ENCODE measurements at places on chromosomes 5 and 9.

- no peak for DNase-seq
These were observed 47.1 kb upstream of the ZNF354A start for GRCh38 chr5:178777520-178777919.

DNA sequence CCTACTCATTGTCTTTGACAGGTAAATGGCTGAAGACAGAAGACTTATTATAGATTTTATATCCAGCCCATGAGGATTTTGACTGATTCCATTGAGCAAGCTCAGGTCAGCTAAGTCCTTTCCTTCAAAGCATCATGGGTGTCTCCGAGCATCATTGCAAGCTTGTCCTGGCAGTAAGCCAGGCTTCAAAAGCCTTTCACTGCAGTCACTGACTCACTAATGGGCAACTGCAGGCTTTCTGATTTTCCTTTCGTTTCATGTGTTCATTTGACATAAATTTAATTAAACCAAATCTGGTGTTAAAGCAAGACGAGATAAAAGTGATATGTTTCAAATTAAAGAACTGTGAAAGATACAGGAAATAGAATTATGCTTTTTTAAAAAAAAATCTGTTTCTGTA, 426.2 kb downstream of the ANXA1 start:
- DNase-seq, result peak; percentile 76

DNA sequence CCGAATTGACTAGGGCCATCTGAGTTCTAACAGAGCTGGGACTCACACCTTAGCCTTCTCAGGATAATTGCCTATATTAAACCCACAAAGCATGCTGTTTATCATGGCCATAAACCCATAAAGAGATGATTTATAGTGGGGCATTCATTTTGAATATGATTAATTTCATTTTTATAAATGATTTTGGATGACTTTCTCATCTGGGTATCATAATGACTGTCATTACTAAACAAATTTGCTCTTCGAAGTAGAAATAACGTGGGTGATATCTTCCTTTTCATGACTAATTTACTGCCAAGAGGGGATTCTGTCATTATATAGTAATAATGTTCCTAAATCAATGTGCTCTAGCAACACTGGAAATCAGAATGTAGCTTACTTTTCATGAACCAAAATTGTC, 498.2 kb downstream of the CDH12 start:
- no peak for DNase-seq

DNA sequence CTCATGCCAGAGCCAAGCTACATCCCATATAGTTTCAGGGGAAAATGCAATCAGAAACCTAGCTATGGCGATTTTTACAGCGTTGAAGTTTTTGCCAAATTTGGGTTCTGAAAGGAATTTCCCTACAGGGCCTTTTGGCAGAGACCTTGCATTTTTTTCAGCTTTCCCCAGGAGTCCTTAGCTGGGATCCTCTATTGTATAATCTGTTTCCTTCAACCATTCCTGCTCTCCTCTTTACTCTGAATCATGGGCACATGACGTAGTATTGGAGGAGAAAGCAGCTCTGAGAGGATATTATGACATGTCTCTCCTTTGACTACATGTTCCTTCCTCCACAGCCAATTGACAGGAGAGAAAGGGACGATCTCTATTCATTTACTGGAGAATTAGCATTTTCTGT, 118.5 kb upstream of the ERCC6L2 start:
- DNase-seq, result peak; percentile 56

GRCh38 chr5:138685193-138685745, 68.0 kb upstream of the CTNNA1 start:
- peak; percentile 67 for DNase-seq

- DNase-seq, result no peak
These were observed 36.6 kb downstream of the BICD2 start for GRCh38 chr9:92727716-92728700.

GRCh38 chr5:157290156-157290980, 24.4 kb downstream of the CYFIP2 start:
- DNase-seq, result peak; percentile 66

- no peak for DNase-seq
These were observed 638.0 kb downstream of the IRX1 start for GRCh38 chr5:4233671-4234070.

GRCh38 chr5:124343451-124343867, 403.0 kb downstream of the ZNF608 start:
- DNase-seq, result peak; percentile 99

DNA sequence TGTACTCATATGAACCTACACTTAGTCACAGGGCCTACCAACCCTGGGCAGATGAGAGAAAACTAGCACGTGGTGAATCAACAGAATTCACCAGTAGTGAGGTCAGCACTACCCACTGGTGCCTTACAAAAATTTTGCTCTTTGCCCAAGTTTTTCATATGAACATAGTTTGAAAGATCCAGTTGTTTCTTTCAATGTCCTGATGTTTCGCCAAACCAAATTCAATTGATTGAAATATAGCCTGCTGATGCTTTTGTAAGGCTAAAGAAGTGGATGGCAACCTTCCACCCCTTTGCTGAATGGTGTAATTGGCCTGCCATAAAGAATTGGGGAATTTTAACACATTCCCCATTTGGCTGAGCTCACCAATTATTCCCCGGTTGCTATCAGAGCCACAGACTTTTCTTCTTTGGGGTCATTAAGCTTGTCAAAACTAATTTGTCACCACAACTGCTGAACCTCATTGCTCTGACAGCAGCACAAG, 339.2 kb downstream of the GLIS3 start:
- peak; percentile 56 for DNase-seq

GRCh38 chr5:96562614-96563013, 99.6 kb upstream of the CAST start:
- DNase-seq, result peak; percentile 60

DNA sequence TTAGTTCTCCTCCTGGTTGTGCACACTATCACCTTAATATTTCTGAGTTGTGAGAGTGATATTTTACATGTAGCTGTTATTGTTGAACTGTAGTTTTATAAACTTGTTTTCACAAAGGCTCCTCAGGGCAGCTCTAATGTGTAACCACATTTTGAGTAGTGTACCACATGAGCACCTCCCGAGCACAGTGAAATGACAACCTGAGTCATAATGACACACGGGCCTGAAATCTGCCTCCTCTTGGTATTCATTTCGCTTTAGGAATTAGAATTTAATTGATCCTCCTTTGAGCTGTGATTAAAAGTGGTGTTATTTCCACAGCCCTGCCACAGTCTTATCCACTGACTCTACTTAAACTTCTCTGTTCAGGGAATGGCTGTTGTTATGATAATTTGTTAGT, 7.9 kb downstream of the MTRR start:
- peak; percentile 71 for DNase-seq

GRCh38 chr5:163339148-163339547, 98.2 kb upstream of the CCNG1 start:
- DNase-seq, result no peak

DNA sequence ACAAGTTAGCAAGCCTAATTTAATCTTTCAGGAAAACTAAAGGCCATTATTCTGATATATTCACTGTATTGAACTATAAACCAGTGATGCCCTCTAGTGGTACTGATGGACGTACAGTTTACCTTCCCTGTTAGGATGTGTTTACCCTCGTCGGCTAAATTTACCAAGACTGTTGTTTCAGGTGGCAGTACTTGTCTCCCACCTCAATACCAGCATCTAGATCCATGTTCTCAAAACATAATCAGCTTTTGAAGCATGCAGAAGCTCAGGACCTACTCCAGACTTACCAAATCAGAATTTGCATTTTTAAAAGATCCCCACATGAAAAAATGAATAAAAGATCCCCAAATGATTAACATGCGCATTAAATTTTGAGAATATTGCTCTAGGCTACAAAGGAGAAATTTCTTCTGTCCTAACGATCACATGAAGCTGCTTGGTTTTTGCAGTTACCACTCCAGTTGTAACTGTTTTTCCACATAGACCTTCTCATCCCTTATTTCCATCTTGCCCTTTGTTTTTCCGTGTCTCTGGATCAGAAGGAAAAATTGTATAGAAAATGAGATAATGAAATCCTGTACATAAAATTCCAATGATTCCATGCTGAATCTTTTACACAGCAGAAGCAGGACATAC, 3.2 kb upstream of the BAAT start:
- DNase-seq, result peak; percentile 37

GRCh38 chr5:55929020-55929799, 65.6 kb downstream of the IL6ST start:
- DNase-seq, result no peak

- no peak for DNase-seq
These were observed 53.2 kb upstream of the KCNMB1 start for GRCh38 chr5:170442391-170442790.

- no peak for DNase-seq
These were observed 397.6 kb downstream of the RASEF start for GRCh38 chr9:82665324-82665723.

DNA sequence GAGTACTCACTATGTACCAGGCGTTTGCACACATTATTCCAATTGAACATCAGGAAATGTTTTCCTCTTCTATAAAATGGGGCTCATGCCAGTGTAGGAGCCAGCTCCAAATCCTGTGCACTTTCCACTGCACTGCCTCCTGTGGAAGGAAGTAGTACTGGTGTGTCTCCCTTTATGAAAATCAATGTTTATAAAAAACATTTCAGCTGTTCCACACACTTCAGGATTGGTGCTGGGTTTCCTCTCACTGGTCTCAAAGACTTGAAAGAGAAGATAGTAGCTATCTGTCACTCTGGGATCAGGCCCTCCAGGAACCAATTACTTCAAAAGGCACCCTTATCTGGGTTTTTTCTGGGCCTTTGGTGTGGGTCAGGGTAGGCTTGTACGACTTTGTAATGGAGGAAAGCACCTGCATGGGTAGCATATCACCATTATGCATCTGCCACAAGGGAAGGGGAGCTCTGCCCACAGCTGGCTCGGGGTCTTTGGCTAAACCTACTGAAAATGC, 32.5 kb downstream of the RAB14 start:
- DNase-seq, result peak; percentile 17

DNA sequence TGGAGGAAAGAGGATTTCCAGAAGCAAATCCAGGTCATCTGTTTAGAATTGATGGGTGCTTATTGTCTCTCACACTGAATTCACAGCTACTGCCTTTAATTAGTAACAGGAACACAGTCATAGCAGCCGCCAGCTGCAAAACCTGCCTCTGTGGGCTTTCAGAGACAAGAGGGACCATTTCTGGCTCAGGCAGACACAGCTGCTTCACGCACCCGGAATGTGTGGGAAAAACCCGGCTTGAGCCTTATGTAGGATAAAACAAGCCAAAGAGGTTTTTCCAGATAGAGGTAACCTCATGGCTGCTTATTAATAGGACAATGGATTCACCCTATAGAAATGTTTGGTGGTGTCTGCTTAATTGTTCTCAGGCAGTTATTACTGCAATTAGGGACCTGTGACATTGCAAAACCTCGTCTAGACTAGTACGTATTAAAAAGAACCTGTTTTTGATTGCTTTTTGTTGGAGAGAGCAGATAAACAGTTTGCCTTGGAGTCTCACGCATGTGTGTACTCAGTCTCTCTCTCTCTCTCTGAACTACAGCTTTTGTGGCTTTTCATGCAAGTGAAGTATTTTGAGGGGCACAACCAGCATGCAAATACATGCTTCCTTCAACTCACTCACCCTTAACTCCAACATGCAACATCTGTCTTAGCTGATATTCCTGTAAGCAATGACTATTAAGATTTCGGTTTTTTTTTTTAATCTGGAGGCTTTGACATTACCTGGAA, 302.7 kb downstream of the PLK2 start:
- no peak for DNase-seq

DNA sequence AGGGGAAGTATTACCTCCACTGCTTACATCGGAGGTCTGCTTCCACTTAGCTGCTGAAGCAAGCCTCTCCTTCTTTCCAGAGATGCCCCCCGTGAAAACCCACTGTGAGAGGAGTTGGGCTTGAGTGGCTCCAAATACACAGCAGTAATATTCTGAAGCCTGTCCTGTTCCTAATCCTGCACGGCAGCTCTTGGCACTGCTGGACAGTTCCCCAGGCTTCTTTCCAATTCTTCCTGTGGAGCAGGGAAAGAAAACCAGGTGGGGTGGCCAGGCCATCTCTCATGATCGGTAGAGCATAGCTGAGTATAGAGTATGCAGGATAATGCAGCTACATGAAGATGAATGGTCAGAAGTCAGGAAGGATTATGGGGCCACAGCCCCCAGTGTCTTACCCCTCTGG, 335.3 kb downstream of the MARCHF11 start:
- peak; percentile 13 for DNase-seq

DNA sequence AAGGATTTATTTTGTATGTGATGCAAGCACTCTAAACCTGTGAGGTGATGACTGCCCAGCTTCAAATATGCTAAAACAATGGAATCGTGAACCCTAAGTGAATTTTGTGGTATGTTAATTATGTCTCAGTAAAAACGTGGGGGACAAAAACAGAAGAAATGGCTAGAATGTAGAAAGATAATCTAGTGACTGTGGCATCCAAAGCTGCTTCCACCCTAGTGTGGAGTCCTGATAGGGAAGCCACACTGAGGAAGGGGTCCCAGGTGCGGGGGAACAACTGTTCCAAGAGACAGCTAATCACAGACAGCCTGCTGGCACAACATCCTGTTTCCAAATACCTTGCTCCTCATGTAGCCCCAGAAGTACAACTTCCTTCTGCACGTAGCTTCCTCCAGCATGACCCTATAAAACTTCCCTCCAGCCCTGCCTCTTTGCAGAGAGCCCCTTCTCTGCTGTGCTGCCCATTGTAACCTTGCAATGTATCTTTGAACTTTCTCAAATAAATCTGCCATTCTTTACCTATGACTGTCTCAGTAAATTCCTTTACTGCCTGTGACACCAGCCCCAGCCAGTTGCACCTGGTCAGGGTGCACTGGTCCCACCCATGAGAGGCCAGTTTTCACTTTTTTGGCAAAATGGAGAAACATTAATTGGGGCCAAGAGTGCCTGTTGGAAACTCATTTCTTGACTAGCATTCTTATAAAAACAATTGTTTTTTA, 4.9 kb downstream of the GMCL2 start:
- DNase-seq, result no peak

- DNase-seq, result no peak
These were observed 45.2 kb upstream of the CKMT2 start for GRCh38 chr5:81187885-81188284.

DNA sequence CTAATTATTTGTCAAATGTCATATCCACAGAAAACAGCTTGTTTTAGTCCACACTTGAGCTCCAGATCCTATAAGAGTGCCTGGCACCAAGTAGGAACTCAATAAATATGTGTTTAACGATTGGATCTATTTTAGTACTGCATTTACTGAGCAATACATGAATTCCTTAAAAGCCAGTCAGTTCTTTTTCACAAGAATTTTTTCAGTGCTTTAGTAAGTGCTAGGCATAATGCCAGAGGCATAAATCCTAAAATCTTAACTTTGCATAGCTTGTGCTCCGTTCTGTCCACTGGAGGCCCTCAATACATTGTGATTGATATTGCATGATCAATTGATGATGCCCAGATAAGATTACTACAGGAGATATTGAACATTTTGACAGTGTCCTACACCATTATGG, 67.3 kb upstream of the PCSK5 start:
- DNase-seq, result no peak

- peak; percentile 72 for DNase-seq
These were observed 9.7 kb downstream of the MRPL36 start for GRCh38 chr5:1789834-1790471.

GRCh38 chr9:121598167-121598964, 53.1 kb upstream of the DAB2IP start:
- peak; percentile 57 for DNase-seq

- DNase-seq, result peak; percentile 62
These were observed 110.8 kb downstream of the LHFPL2 start for GRCh38 chr5:78537821-78538220.

- no peak for DNase-seq
These were observed 49.9 kb downstream of the ISL1 start for GRCh38 chr5:51433052-51433710.
